Mammary epithelial cell (primary cell): ENCODE measurements at places on chromosomes 4 and X. TPM values are rescaled to one million over a fixed set of nuclear protein-coding genes. Genes with fewer than 3 reads are reported as not detected.

The CYTL1 gene
- total RNA-seq = not detected

The SLC7A11 gene
- total RNA-seq = 248 TPM

The LPAR4 gene
- total RNA-seq = not detected

The LRP2BP gene
- total RNA-seq = 0.50 TPM

The NDNF gene
- not detected in 2 replicates for total RNA-seq

GRCh38 chrX:104707042-104707441 is 141.0 kb downstream of the IL1RAPL2 start:
- DNase-seq = no peak

DNA sequence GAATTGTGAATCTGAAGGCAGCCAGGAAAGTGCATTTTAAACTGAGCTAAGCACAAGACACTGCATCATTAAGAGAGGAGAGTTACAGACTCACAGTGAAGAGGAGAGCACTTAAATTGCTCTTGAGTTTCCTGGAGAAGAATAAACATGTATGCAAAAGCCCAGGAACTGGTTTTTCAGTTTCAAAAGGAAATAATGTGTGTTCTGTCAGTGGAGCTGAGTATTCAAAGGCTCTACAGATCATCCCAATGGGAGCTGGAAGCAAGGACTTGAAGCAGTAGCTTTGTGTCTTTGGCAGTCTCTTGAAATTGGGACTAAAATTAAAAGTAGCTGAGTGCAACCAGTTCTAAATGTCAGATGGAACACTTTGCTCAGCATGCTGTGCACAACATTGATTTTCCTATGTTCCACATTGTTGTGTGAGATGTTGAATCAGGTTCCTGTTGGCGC is 147.5 kb upstream of the ANK2 start:
- DNase-seq = no peak

DNA sequence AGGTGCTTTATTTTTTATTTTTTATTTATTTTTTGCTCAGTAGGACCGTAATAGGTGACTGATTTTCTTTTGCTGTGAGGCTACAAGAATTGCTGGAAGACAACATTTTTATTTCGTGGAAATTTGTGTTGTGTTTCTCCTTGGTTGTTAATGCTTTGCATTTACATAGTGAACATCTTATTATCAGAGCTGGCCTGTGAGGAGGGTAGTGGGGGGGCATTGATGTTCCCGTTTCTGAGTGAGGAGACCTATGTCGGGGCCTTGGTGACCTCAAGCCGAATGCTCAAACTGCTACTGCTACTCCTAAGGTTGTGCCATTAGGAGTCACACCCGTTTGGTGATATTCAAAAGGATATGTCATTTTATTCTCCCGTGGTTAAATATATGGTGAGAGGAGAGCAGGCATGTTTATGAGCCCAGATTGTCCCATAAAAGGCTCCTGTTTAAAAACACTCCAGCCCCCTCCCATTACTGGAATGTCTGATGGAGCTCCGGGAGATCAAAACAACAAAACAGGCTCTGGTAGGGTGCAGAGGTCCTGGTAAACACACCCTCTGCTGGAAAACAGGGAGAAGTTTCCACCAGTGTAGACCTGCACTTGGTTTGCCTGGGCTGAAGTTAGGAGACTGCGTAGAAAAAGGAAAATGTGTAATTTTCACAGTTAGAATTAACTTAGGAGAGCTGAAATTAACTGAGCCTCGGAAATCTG is 5.6 kb downstream of the PDGFRA start:
- no peak for DNase-seq

GRCh38 chr4:1002131-1002630 is 9.0 kb upstream of the SLC26A1 start:
- DNase-seq = peak; percentile 17

DNA sequence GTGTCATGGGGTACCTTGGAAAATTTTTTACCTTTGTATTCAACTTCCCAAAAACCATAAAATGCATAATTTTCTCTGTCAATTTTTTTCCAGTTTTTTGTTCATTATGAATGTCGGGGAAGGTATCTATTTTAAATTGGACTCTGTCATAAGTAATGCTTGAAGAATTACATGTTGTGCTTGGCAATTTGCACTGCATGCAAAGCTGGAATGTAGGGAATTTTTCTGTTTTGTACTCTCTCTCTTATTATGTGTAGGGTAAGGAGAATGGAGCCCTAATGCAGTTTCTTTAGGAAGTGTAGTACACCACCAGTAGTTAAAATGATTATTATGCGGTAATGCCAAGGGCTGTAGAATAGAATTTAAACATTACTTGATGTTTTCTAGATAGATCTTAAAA is 137.7 kb upstream of the LIMCH1 start:
- no peak for DNase-seq
